NCI-H2081 treated with DMSO at 0.1 percent for 48 hours (cell line): ENCODE measurements at places on chromosomes 16 and 17.

- DNase-seq: no peak
Observed at GRCh38 chr17:79413611-79414010, 197.2 kb downstream of the RBFOX3 start.

- DNase-seq: no peak
Observed at GRCh38 chr17:19569785-19570543, 36.3 kb downstream of the SLC47A1 start.

- no peak for DNase-seq
Observed at GRCh38 chr16:66097751-66098150, 268.7 kb upstream of the CDH5 start.

DNA sequence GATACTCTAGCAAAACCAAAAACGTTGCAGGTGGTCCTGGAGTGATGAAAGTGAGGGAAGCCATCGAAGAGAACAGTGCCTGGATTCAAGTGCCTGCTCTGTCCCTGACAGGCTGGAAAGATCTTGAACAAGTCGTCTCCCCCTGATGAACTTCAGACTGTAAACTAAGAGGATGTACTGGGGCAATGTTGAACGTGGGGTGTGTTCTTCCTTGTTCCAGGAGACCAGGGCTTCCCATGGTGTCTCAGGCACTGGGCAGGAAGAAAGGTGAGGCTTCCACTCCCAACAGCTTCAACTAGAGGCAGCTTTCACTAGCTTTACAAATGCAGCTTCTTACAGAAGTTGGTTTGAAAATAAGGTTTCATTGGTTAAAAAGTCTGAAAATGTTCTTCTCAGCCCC is 21.4 kb upstream of the NF1 start:
- DNase-seq: no peak

- no peak for DNase-seq
Observed at GRCh38 chr16:77457046-77457445, 22.2 kb upstream of the ADAMTS18 start.

DNA sequence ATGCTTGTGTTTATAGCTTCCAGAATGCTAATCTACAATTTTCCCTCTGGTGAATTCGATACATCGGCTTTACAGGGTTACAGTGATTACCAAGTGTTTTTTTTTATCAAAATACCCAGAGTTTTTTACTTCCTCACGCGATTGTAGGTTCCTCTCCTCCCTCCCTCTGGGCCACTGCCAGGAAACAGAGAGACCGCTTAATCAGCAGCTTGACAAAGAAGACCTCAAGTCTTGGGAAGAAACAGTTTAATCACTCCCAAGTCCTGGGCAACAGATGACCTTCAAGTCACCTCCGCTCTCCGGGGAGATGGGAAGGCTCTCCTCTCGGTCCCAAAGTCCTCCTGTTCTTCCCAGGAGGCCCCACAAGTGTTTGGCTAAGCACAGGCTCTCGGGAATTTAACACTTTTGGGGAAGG is 23.5 kb downstream of the SMTNL2 start:
- no peak for DNase-seq

DNA sequence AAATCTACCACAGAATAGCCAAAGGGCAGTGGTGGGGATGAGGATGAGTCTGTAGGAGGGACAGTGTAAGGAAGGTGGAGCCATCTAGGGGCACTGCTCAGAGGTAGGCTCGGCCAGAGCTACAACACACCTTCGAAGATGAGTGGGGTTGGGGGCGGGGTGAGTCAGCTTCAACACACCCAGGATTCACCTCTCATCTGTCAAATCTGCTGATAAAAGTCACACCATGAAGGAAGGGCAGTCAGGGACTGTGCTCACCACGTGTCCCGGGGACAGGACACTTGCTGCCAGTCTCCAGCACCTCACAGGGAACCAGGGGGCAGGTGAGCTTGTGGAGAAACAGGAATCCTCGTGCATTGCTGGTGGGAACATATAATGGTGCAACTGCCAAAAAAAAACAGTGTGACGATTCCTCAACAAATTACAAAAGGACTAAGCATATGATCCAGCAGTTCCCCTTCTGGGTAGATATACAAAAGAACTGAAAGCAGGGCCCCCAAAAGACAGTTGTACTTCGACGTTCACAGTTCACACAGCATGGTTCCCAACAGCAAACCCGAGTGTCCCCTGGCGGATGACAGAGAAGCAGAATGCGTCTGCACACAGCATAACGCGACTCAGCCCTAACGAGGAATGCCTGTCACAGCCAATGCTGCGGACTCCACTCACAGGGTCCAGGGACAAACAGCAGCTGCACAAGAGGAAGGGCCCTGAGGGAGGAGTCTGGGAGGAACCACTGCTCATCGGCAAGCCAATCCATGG is 133.1 kb downstream of the ANKRD11 start:
- no peak for DNase-seq

DNA sequence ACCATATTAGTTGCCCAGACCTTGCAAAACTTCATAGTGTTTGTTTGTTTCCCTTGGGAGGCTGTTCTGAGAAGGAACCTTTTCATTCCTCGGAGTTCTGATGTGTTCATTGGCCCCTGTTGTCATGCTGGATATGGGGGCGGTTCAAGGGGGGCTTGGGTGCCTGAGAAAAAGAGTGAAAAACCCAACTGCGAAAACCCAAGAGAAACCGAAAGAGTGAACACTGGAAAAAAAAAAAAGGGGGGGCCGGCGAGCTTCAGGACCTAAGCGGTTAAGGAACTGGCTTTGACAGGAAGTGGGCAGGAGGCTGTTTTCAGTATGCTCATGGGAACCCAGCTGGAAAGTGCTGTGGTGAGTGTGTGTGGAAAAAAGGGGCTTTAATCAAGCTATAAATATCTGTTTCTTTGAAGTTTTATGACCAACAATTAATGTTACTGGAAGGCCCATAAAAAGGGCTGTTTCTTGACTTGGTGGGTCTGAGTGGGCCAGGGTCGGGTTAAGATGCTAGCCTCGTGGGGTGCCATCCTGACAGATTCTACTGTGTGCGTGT is 510.7 kb downstream of the MAF start:
- DNase-seq: no peak

- DNase-seq: no peak
Observed at GRCh38 chr17:2396192-2396567, 4.7 kb downstream of the MNT start.

DNA sequence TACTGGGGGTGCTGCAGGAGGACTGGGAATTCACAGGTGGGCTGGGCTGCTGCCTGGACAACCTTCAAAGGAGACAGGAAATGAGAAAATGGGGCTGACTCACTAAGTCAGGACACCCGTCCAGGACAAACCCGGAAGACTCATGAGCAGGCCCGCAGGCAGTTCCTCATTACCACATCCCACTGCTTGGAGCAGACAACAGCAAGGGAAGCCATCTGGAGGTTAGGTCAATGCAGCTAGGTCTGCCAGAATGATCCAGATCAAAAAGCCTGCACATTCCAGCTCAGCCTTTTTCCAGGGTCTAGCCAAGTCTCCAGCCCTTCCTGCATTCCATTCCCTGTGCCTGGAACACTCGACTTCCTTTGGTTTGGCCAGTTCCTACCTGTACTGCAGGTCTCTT is 536.5 kb upstream of the CDH11 start:
- DNase-seq: no peak

DNA sequence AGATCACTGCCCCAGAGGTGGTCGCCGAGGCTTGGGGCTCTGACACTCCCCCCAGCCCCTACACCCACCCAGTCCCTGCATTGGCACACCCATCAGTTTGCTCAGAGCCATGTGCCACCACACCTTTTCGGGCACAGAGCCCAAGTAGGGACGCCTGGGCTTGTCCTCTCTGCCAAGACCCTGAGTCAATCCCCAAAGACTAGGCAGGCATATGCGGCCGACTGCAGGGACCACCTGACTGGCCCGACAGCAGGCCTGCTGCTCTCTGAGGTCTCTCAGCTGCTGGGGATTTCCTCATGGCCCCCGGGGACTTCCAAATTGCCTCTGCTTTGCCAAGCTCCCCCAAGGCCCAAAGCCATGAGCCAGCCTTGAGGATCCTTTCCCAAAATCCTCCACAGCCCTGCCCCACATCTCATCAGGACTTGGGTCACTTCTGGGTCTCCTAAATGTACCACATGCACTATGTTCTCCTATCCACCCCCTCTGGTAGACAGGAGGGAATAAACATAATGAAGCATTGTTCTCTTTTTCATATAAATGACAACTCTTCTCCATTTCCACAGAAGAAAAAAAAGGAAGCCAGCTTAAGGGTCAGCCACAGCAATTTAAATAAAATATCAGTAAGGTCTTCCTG is 30.6 kb downstream of the MYO18A start:
- no peak for DNase-seq

DNA sequence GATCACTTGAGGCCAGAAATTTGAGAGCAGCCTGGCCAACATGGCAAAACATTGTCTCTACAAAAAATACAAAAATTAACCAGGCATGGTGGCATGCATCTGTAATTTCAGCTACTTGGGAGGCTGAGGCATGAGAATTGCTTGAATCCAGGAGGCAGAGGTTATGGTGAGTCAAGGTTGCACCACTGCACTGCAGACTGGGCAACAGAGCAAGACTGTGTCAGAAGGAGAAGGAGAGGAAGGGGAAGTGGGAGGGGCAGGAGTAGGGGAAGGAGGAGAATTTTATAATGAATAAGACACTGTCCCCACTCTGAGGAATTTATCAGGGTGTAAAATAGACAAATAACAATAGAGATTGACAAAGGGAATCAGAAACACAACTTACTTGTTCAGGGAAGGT is 440.6 kb upstream of the DYNLRB2 start:
- no peak for DNase-seq

DNA sequence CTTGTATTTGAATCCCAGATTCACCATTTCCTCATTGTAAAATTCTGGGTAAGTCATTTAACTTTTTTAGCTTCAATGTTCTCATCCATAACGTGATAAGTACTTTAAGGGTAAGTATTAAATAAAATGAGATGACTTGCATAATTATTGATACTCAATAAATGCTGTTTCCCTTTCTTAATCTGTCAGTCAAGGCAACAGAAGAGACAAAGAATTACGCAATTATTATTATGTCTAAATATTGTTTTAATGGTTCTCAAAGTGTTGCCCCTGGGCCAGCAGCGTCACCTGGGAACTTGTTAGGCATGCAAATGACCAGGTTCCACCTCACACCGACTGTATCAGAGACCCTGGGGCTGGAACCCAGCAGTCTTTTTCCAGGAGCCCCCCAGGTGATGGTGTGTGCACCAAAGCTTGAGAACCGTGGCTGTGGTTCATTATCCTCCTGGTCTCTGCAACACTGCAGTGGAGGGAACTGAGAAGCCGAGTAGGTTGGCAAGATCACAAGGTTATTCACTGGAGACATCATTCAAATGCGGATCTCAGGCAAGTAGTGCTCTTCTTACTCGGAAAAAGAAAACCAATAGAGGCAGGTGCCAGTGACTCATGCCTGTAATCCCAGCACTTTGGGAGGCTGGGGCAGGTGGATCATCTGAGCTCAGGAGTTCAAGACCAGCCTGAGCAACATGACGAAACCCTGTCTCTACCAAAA is 43.5 kb downstream of the LYRM9 start:
- no peak for DNase-seq

- no peak for DNase-seq
Observed at GRCh38 chr17:65780111-65780510, 218.7 kb upstream of the AXIN2 start.

GRCh38 chr16:85491058-85491771 is 121.9 kb upstream of the GSE1 start:
- no peak for DNase-seq

- DNase-seq: no peak
Observed at GRCh38 chr16:83552228-83552627, 255.6 kb upstream of the HSBP1 start.

- no peak for DNase-seq
Observed at GRCh38 chr16:9847146-9847545, 335.1 kb downstream of the GRIN2A start.

DNA sequence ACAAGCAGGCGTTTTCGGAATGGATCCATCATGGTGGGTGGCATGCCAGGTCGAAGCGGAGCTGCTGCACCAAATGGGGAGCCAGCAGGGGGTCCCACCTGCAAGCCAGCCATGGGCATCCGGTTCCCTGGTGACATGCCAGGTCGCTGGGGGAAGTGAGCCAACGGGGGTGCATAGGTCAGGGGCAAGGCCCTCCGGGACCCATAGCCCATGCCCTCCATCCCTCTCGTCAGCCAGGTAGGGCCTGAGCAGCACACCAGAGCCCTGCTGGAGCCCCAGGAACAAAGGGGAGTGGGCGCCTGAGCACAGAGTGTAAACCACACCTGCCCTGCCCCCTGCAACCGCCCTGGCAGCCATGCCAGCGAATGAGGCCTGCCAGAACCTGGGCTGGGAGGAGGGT is 5.0 kb downstream of the SMARCD2 start:
- DNase-seq: no peak

GRCh38 chr17:39199820-39200069 is 338 bp upstream of the RPL19 start:
- no peak for DNase-seq

DNA sequence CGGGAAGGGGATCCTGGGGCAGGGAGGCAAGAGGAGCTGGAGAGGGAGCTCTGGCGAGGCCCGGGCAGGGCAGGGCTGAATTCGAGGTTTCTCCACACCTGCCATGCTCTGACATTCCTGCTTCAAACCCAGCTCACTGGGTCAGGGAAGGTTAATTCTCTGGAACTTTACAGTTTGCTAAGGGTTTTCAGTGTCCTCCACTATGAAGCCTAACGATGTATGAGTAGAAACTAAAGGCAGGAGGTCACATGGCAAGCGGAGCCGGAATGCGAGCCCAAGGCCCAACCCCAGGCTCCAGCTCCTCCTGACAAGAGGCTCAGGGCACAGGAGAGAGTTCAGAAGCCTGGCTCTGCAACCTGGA is 29.2 kb downstream of the DCAKD start:
- DNase-seq: no peak

DNA sequence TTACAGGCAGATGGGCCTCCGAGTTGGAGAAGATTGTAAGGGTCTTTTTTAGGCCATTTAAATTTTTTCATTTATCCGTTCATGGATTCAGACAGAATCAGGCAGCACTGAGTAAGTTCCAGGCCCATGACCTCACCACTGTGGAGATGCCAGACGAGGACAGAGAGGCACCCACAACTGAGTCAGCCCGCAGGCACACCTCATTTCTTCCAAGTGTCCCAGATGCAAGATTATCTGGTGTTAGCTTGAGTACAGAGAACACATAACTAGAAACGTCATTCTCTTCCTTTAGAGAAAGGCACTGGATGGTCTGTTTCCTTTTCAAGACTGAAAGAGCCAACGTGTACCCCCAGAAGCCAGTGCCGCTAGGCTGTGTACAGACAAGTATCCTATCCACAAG is 16.9 kb downstream of the CLEC16A start:
- DNase-seq: no peak

DNA sequence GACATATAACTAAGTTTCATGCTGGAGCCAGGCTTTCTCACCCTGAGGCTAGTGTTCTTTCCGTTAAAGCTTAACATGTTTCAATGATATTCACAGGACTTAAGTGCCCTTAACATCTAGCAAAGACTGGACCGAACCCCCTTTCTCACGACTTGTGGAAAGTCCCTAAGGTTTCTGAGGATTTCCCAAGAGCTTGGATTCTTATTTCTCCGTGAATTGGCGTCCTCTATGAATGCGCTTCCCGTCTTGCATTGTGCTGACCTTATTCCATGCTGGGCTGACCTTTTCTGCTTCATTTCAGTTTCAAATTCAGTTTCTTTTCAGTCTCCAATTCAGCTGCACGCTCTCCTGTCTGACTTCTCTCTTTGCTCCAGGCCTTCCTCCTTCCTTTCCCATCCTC is 206.4 kb downstream of the HS3ST3A1 start:
- no peak for DNase-seq

- peak; percentile 66 for DNase-seq
Observed at GRCh38 chr17:3754458-3755334, 31.0 kb downstream of the HASPIN start.
